ENCODE measurements at places on chromosomes 5 and 9. TPM values are rescaled to one million over a fixed set of nuclear protein-coding genes. Genes with fewer than 3 reads are reported as not detected.

C5orf58 gene
- total RNA-seq: 1.6 TPM

LMNB1 gene
- 225 TPM for total RNA-seq

SPINK1 gene
- total RNA-seq: 0.48 TPM

FSD1L gene
- 6.2 TPM for total RNA-seq

PCDHB2 gene
- 28.8 TPM for total RNA-seq

PLAC8L1 gene
- 0.92 TPM for total RNA-seq

FSTL4 gene
- 6.1 TPM for total RNA-seq

SH3TC2 gene
- total RNA-seq: 0.77 TPM

IFNA2 gene
- not detected for total RNA-seq

IARS1 gene
- total RNA-seq: 224 TPM

CYLC2 gene
- not detected for total RNA-seq

ZNF622 gene
- 30.8 TPM for total RNA-seq

GABRA6 gene
- not detected for total RNA-seq

CD274 gene
- not detected for total RNA-seq

BTNL8 gene
- 0.48 TPM for total RNA-seq

PCDHGA8 gene
- total RNA-seq: 1.4 TPM

KLHL3 gene
- total RNA-seq: 10.5 TPM

MTMR12 gene
- 49.3 TPM for total RNA-seq

ZNF454 gene
- 0.88 TPM for total RNA-seq

GDF9 gene
- not detected for total RNA-seq

PCDHB8 gene
- 0.92 TPM for total RNA-seq

PPP2R2B gene
- 36.6 TPM for total RNA-seq

Measured in H1 (cell line).